Pericardium fibroblast (primary cell): ENCODE measurements at places on chromosomes 12 and 14. TPM values are rescaled to one million over a fixed set of nuclear protein-coding genes. Genes with fewer than 3 reads are reported as not detected.

Gene TDRD9
- 0.23 and 1.0 TPM in 2 replicates for total RNA-seq

Gene ZNF891
- 0.23 and 0.60 TPM in 2 replicates for total RNA-seq

Gene KRT7
- 5.2 and 118 TPM in 2 replicates for total RNA-seq

Gene CELA1
- not detected in 2 replicates for total RNA-seq

Gene LALBA
- total RNA-seq, result not detected in 2 replicates

Gene GLT1D1
- not detected in 2 replicates for total RNA-seq

Gene LHX5
- not detected in 2 replicates for total RNA-seq

Gene SYCP3
- not detected in 2 replicates for total RNA-seq

Gene ANAPC7
- total RNA-seq, result 12.9 and 21.5 TPM in 2 replicates

Gene BATF
- total RNA-seq, result not detected in 2 replicates

Gene KRT4
- total RNA-seq, result not detected in 2 replicates
